ENCODE measurements at places on chromosomes 12 and 14.

- DNase-seq, result no peak
These were observed 1.0 kb downstream of the APOF start for GRCh38 chr12:56361487-56362129.

- DNase-seq, result no peak
These were observed 39.5 kb downstream of the VWF start for GRCh38 chr12:6084969-6085450.

- DNase-seq, result no peak
These were observed 127.6 kb downstream of the DPF3 start for GRCh38 chr14:72766296-72766695.

- peak; percentile 38 for DNase-seq
These were observed 537.6 kb upstream of the TMEM132C start for GRCh38 chr12:127729381-127729780.

GRCh38 chr14:68241862-68242487 lies 422.4 kb downstream of the RAD51B start:
- no peak for DNase-seq

- no peak for DNase-seq
These were observed 40.2 kb downstream of the CACNA2D4 start for GRCh38 chr12:1878214-1878613.

DNA sequence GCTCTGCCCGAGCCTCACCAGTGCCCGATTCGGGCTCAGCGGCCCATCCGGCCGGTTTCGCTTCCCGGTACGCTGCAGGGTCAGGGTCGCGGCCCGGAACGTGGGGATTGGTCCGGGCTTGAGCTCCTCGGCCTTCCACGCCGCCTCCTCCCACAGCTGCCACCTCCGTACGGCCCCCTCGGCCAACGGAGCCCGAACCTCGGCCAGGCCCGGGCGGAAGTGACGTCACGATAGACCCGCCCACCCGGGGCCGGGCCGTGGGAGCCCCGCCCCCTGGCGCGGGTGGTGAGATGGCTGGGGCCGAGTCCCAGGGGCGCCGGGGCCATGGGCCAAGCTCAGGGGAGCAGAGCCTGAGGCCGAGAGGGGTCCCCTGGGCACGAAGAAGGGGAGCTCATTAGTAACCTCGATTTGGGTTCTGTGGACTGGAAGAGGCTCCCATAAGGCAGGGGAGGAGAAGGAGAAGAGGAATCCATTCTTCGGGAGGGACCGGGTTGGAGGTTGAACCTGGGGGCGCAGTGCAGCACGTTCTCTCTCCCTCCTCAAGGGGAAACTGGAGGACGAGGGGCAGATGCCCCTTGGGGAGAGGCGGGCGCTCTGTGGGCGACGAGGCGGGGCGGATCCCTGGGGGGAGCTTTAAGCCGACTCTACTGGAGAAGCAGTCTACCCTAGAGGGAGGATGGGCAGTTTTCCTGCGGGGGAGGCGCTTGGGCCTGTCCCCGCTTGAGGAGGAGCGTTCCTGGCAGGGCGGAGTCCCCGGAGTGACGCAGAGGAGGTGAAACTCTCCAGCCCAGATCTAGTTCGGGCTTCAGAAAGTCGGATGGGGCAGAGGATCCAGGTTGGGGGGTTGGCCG lies at the start of gene MLF2:
Gene MLF2, minus strand, starts transcription at position 221 of the 851 bp plus-strand sequence. CDS start 807 bp downstream, outside the sequence.
- peak; percentile 99 for DNase-seq

- DNase-seq, result no peak
These were observed 4.9 kb downstream of the PTHLH start for GRCh38 chr12:27967551-27968054.

- DNase-seq, result peak; percentile 98
These were observed 1.4 kb downstream of the PCK2 start for GRCh38 chr14:24095271-24096068.

DNA sequence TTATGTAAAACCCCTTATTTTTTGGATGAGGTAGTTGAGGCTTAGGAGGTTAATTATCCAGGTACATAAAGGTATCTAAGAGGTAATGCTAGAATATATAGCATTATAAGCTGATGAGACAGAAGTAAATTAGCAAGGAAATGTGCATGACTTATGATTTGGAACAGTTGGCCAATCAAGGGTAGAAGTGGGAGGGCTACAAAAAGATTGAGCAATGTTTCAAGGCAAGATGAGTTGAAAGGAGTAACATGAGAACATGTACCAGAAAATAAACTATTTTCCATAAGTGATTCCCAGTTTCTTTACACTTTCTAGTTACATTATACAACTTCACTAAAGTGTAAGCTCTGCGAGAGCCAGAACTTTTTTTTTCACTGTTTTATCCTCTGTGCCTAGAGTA lies 290.9 kb downstream of the LRIG3 start:
- DNase-seq, result no peak

DNA sequence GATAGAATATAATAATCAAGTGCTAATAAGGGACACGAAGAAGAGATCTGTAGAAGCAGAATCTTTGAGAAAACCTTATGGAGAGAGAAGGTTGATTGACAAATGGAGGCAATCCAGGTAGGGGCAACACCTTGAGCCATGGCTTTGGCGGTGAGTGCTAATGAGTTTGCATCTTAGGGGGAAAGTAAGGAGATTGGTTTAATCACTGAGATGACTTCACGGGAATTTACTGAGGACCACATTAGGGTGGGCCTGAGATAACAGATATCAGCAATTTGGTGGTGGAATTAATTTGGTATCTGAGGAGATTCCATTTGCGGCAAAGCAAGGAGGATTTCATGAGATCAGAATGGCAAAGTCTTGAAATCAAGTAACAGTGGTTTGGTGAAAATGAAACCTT lies 1.8 kb upstream of the LARP4 start:
- no peak for DNase-seq

DNA sequence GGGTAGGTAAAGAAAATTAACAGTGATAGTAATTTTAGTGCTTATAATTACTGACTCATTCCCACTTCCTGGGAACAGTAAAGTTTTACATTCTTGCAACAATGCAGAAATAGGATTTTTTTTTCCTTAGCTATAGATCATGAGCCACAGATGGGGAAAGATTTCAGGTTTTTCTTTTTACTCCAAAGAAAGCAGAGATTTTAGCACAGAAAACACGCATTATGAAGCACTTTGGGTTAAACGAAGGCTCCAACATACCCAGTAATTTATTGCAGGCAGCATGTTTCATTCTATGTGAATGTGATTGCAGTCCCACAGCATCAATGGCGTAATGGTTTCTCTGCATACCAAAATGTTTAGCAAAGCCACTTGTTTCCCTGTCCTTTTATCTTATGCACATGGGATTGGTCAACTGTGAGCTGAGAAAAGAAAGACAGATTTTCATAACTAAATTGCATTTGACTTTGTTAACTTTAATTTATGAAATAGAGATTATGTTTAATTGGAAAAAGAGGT lies 124.6 kb upstream of the E2F7 start:
- no peak for DNase-seq

GRCh38 chr12:90712671-90713070 lies 242.3 kb downstream of the CCER1 start:
- no peak for DNase-seq

- no peak for DNase-seq
These were observed 3.8 kb upstream of the FAM186B start for GRCh38 chr12:49609059-49609874.

- DNase-seq, result peak; percentile 20
These were observed 17.8 kb upstream of the MLEC start for GRCh38 chr12:120668868-120669840.

- DNase-seq, result no peak
These were observed 19.4 kb downstream of the PLCZ1 start for GRCh38 chr12:18718462-18718861.

GRCh38 chr14:61812347-61813095 lies 50.3 kb downstream of the SNAPC1 start:
- DNase-seq, result no peak

- no peak for DNase-seq
These were observed 24.7 kb downstream of the SLC7A8 start for GRCh38 chr14:23158779-23159178.

GRCh38 chr12:121175383-121176119 lies 34.4 kb upstream of the P2RX4 start:
- peak; percentile 20 for DNase-seq

GRCh38 chr14:88695870-88696269 lies 96.9 kb downstream of the EML5 start:
- DNase-seq, result no peak

DNA sequence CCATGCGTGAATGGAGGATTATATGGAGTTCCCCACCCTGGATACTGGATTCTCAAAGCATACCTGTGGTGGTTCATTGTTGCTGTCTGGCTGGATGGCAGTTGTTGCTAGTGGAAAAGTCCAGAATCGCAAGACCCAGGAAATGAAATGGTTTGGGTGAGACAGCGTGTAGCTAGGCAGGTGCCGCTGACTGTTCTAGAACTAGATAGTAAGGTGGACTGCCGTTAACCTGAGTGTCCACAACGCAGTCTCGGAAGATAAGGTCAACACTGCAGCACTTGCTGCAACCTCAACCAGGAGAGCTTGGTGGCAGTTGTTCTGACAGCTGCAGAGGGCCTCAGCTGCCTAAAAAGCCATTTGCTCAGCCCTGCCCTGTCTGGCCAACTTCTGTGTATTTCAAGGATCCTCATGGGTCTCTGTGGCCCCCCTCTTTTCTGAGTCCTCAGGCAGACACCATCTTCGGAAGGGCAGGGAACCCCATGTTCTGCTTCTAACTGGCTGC lies 15.5 kb upstream of the IRF2BPL start:
- peak; percentile 42 for DNase-seq

DNA sequence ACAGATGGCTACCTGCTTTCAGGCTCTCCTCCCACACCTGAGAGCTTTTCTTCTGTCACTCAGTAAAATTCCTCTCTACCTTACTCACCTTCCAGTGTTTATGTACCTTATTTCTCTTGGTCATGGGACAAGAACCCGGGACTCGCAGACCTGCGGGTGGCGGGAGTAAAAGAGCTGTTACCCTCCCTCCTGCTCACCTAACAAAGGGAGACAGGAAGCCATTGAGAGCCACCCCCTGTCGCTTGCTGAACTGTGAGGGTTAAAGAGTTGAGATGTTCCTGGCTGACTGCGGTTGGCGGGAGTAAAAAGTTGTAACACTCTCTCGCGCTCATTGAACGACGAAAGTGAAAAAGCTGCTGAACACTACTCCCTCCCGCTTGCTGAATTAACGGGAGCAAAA lies 1935.1 kb upstream of the FLRT2 start:
- DNase-seq, result no peak

- no peak for DNase-seq
These were observed 35.0 kb downstream of the PIK3C2G start for GRCh38 chr12:18296201-18296908.

DNA sequence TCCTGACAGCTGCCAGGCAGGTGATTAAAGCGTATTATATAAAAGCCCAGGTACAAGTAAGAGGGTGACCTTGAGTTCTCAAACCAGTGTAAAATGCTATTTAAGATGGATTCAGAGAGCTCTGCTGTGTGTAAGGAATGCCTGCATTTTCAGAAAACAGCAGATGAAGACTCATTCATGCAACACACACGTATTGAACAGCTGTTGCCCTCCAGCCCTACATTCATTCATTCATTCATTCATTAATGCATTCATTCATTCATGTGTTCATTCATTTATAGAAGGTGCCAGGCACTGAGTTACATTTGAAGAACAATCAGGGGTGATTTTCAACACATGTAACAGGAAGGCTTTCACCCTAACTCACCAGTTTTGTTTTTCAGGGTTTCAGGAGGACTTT lies 27.4 kb upstream of the ELK3 start:
- no peak for DNase-seq

- no peak for DNase-seq
These were observed 93.6 kb downstream of the TTC7B start for GRCh38 chr14:90722590-90722989.

- DNase-seq, result peak; percentile 13
These were observed 102.4 kb downstream of the ESR2 start for GRCh38 chr14:64191756-64192155.

DNA sequence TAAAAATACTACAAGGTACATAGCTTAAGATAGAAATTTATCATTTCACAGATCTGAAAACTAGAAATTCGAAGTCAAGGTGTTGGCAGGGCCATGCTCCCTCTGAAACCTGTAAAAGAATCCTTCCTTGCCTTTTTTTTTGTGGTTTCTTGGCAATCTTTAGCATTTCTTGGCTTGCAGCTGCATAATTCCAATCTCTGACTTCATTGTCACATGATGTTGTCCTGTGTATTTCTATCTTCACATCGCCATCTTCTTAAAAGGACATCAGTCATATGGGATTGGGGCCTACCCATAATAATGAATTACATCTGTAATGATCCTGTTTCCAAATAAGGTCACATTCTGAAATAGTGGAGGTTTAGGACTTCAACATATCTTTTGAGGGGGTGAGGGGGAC lies 250.4 kb downstream of the TMTC2 start:
- DNase-seq, result no peak

All from hematopoietic multipotent progenitor cell treated with erythropoietin and hydrocortisone succinate and interleukin-3 and kit ligand, for 8 days (in vitro differentiated cells).